ENCODE measurements at places on chromosomes 2 and 18. TPM values are rescaled to one million over a fixed set of nuclear protein-coding genes. Genes with fewer than 3 reads are reported as not detected.
A peak's percentile ranks its signal among the peaks of the same experiment; 100 is the strongest.

The CXCR1 gene
- total RNA-seq, result not detected

The M1AP gene
- total RNA-seq, result not detected

The VWA3B gene
- total RNA-seq, result not detected

The CDK15 gene
- not detected for total RNA-seq

DNA sequence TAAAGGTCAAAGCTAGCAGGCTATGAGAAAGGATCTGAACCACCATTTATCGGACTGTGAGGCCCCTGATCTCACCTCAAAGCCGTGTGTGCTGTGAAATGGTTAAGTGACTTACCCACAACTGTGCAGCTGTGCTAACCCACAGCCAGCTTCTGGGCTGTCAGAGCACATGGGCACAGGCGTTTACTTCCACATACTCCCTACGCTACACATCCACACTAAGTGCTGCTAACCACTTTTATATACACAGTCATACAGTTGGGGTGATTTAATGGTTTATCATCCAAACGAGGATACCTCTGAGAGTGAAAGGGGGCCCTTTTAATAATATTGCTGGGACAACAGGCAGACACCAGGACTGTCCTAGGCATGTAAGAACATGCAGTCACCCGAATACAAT, 37.3 kb downstream of the CYRIA start:
- H3K27ac ChIP-seq, result no peak overlapping the region
- no peaks in the 10 kb centered on the region for H3K36me3 ChIP-seq

DNA sequence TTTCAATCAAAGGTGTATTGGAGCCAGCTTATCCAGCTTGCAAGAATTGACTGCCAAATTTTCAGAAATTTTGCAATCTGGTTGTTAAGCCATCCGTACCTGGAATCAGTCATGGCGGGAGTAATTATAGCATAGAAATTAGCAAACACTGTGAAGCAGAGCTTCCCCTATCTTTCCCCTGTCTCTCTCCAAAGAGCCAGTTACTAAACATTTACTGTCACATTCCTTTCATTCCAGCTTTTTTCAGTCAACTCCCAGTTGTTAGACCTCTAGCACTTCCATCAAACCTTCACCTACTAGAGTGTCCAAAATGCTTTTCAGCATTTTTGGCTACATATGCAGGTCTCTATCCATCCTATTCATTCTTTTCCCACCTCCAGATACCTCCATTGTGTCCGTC, 137.4 kb downstream of the MC4R start:
- no peaks in the 10 kb centered on the region for H3K36me3 ChIP-seq
- H3K27ac ChIP-seq, result no peak overlapping the region
- H3K27me3 ChIP-seq, result no peaks in the 10 kb centered on the region
- no peaks in the 10 kb centered on the region for H3K4me1 ChIP-seq
- DNase-seq, result no peak

DNA sequence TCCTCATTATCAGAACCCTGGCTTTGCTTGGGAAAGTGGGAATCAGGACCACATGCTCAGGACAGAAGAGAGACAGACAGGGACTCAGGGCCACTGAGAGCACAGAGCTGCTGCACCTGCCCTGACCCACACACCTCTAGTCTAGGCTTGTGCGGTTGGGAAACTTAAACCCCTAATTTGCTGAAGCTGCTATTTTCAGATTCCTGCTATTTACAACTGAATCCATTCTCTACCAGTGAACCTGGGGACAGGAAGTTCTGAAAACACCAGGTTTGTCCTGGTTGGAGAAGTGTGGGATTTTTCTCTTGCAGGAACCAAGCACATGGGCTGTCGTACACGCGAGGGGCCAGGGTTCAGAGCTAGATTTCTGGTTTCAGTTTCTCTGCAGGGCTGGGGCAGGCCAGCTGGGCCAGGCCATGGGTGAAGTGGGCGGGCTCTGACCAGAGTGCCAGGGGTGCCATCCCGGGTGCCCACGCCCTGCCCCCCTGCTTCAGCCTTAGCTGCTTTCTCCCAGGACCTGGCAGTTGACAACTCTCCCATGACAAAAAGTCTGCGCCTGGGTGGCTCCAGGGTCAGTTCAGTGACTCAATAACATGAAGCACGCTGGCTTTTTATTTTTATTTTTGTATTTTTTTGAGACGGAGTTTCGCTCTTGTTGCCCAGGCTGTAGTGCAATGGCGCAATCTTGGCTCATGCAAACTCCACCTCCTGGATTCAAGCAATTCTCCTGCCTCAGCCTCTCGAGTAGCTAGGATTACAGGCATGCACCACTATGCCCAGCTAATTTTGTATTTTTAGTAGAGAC, 51.3 kb upstream of the SLC1A4 start:
- no peaks in the 10 kb centered on the region for H3K36me3 ChIP-seq
- H3K27ac ChIP-seq, result no peak overlapping the region
- H3K4me1 ChIP-seq, result peaks cover 14% of the 10 kb centered on the region
- no peak for DNase-seq
- H3K27me3 ChIP-seq, result no peaks in the 10 kb centered on the region

- DNase-seq, result no peak
- no peaks in the 10 kb centered on the region for H3K4me1 ChIP-seq
- H3K4me3 ChIP-seq, result no peak overlapping the region
- peaks cover 33% of the 10 kb centered on the region for H3K27me3 ChIP-seq
Observed at GRCh38 chr2:120867290-120868241, 131.9 kb downstream of the GLI2 start.

GRCh38 chr2:70901227-70902066, 34.3 kb upstream of the ATP6V1B1 start:
- no peak for DNase-seq
- no peaks in the 10 kb centered on the region for H3K36me3 ChIP-seq
- H3K4me3 ChIP-seq, result peak overlapping the region; percentile 50
- H3K27me3 ChIP-seq, result peaks cover 87% of the 10 kb centered on the region
- peaks cover 24% of the 10 kb centered on the region for H3K4me1 ChIP-seq

All from activated CD4-positive, alpha-beta memory T cell treated with anti-CD3 and anti-CD28 coated beads for 36 hours (primary cell).